ENCODE measurements at places on chromosomes 5 and 9. TPM values are rescaled to one million over a fixed set of nuclear protein-coding genes. Genes with fewer than 3 reads are reported as not detected.
A peak's percentile ranks its signal among the peaks of the same experiment; 100 is the strongest.

- DNase-seq, result no peak
- H3K36me3 ChIP-seq, result no peaks in the 10 kb centered on the region
- no peaks in the 10 kb centered on the region for H3K27me3 ChIP-seq
- H3K4me1 ChIP-seq, result no peaks in the 10 kb centered on the region
- H3K4me3 ChIP-seq, result no peak overlapping the region
- no peak overlapping the region for H3K27ac ChIP-seq
Measured at GRCh38 chr9:3879726-3880505, 354.1 kb upstream of the RFX3 start.

GRCh38 chr5:69308046-69308553 lies 24.5 kb downstream of the CCDC125 start:
- DNase-seq, result no peak
- H3K27ac ChIP-seq, result no peak overlapping the region
- no peaks in the 10 kb centered on the region for H3K27me3 ChIP-seq

DNA sequence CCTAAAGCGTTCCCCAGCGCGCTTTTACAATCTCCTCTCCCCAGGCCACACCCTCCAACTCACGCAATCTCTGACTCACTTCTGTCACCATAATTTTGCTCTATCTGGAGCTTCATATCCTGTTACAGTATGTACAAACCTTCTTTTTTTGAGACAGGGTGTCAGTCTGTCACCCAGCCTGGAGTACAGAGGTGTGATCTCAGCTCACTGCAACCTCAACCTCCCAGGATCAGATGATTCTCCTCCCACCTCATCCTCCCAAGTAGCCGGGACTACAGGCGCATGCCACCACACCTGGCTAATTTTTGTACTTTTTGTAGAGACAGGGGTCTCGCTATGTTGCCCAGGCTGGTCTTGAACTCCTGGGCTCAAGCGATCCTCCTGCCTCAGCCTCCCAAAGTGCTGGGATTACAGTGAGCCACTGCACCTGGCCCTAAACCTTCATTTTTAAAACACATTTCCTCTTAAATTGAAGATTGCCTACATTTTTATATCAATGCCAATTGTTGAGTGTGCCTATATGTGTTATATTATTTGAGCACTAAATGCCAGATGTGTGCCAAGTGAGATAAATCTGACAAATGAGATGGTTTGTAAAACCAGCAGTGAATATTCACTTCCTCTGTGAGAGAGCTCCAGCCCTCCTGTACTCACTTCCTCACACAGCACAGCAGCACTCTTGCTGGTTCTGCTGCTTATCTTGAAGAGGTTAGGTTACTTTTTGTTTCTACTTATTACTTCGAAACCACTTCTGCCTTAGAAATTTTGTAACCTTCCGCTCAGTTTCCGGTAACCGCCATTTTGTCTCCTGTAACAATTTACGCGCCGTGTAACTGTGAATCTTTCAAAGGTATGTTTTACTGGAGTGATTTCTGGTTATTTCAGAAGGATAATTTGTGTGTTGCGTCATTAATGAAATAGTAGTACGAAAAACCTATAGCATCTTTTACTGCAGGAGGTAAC lies 57.9 kb downstream of the DOCK8 start:
- peaks cover 63% of the 10 kb centered on the region for H3K4me1 ChIP-seq
- peaks cover 59% of the 10 kb centered on the region for H3K36me3 ChIP-seq
- peak; percentile 91 for DNase-seq
- H3K4me3 ChIP-seq, result peak overlapping the region; percentile 83
- peak overlapping the region; percentile 99 for H3K27ac ChIP-seq

- no peak overlapping the region for H3K4me3 ChIP-seq
- no peak overlapping the region for H3K27ac ChIP-seq
Measured at GRCh38 chr5:127608077-127608660, 40.7 kb upstream of the CTXN3 start.

Gene ARID3C
- total RNA-seq, result not detected

- peaks cover 5% of the 10 kb centered on the region for H3K27me3 ChIP-seq
- H3K27ac ChIP-seq, result no peak overlapping the region
- no peak overlapping the region for H3K4me3 ChIP-seq
- no peaks in the 10 kb centered on the region for H3K36me3 ChIP-seq
Measured at GRCh38 chr5:60522292-60522905, 177.6 kb downstream of the DEPDC1B start.

Gene BNC2
- not detected for total RNA-seq

DNA sequence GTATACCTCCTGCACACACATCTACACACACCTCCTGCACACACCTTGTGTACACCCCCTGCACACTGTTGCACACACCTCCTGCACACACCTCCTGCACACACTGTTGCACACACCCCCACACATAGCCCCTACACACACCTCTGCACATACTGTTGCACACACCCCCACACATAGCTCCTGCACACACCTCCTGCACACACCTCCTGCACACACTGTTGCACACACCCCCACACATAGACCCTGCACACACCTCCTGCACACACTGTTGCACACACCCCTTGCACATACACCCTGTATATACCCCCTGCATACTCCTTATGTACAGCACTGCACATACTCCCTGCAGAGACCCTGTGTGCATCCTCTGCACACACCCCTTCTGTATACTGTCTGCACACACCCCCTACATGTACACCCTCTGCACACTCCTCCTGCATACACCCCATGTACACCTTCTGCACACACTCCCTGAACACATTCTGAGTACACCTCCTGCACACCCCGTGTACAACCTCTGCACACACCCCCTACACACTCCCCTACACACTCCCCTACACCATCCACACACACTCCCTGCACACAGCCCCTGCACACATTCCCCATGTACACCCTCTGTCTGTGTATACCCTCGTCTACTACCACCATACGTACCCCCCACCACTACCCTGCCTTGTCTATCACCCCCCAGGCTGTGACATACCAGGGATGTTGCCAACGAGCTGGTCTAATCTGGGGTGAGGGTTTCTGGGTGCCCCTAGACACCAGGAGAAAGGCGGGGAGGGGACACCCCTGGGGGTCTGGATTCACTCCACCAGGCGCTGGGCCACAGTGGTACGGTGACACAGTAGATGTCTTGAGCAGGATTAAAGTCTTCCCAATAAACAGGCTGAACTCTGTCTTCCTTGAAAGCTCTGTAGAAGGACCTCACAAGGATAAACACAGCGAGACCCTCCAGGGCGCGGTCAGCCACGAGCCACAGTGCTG lies 1.1 kb upstream of the CEP72 start:
- DNase-seq, result no peak
- peaks cover 45% of the 10 kb centered on the region for H3K4me1 ChIP-seq
- H3K36me3 ChIP-seq, result peaks cover 28% of the 10 kb centered on the region
- peak overlapping the region; percentile 64 for H3K4me3 ChIP-seq
- peaks cover 5% of the 10 kb centered on the region for H3K27me3 ChIP-seq
- peak overlapping the region; percentile 52 for H3K27ac ChIP-seq

DNA sequence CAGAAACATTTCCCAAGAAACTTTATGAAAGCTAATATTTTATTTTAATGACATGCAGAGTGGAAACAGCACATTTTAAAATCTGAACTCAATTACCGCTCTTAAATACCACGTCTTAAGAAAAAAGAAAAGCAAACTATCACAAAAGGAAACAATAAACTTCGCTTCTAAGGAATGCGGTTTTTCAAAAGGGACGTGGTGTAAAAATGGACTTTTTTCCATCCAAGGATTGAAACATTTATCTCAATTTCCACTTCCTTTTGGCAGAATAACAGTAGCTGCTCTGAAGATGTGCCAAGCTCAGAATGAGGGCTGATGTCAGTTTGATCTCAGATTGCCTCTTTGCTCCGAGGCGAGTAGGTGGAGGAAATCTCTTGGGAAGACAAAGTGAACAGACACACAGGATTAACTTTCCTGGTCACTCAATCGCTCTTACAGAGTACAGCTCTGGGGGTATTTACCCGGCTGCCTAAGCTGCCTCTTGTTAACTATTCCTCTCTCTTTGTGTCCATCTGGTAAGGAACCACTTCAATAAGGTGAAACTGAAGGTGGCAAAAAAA lies 158.5 kb downstream of the TRPM6 start:
- H3K4me1 ChIP-seq, result no peaks in the 10 kb centered on the region
- H3K36me3 ChIP-seq, result no peaks in the 10 kb centered on the region
- H3K4me3 ChIP-seq, result no peak overlapping the region

Gene DRD1
- total RNA-seq, result not detected

DNA sequence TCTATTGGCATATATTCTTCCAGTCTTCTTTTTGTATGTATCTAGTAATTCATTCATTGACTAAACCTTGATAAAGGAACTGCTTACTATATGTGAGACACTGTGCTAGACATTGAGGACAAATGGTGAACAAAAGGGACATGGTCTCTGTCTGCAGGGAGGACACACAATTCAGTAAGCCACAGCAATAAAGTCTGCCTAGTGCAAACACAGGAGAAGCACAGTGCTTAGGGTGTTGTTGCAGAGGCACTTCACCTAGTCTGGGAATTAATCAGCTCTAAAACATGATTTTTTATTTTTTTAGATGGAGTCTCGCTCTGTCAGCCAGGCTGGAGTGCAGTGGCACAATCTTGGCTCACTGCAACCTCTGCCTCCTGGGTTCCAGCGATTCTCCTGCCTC lies 6.4 kb upstream of the CCL28 start:
- no peak overlapping the region for H3K4me3 ChIP-seq
- no peaks in the 10 kb centered on the region for H3K4me1 ChIP-seq
- no peak overlapping the region for H3K27ac ChIP-seq
- no peak for DNase-seq
- H3K27me3 ChIP-seq, result peaks cover 3% of the 10 kb centered on the region

Gene SLC12A2
- 17.0 TPM for total RNA-seq

DNA sequence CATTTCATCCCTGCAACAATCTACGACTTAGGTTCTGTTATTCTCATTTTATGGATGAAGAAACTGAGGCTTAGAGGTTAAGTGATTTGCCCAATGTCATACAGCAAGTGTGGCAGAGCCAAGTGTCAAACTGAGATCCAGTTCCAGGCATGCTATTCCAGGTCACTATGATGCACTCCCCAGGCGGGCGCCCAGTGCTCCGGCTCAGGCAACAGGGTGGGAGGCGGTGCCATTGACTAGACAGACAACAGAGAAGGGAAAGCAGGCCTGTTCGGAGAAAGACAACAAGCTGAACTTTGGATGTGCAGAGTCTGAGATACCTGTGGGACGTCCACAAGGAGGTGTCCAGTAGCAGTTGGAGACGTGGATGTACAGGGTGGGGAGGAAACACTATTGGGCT lies 10.8 kb upstream of the DDX41 start:
- H3K27me3 ChIP-seq, result no peaks in the 10 kb centered on the region
- H3K4me1 ChIP-seq, result no peaks in the 10 kb centered on the region
- DNase-seq, result no peak
- peaks cover 25% of the 10 kb centered on the region for H3K36me3 ChIP-seq
- no peak overlapping the region for H3K27ac ChIP-seq
- no peak overlapping the region for H3K4me3 ChIP-seq

Gene FCHSD1
- 46.9 TPM for total RNA-seq

- no peak for DNase-seq
- H3K4me1 ChIP-seq, result no peaks in the 10 kb centered on the region
- H3K36me3 ChIP-seq, result no peaks in the 10 kb centered on the region
- H3K27me3 ChIP-seq, result no peaks in the 10 kb centered on the region
- H3K27ac ChIP-seq, result no peak overlapping the region
Measured at GRCh38 chr5:124212934-124213333, 533.5 kb downstream of the ZNF608 start.

GRCh38 chr9:14066032-14066431 lies 247.9 kb downstream of the NFIB start:
- H3K4me3 ChIP-seq, result no peak overlapping the region
- no peak overlapping the region for H3K27ac ChIP-seq
- DNase-seq, result no peak

DNA sequence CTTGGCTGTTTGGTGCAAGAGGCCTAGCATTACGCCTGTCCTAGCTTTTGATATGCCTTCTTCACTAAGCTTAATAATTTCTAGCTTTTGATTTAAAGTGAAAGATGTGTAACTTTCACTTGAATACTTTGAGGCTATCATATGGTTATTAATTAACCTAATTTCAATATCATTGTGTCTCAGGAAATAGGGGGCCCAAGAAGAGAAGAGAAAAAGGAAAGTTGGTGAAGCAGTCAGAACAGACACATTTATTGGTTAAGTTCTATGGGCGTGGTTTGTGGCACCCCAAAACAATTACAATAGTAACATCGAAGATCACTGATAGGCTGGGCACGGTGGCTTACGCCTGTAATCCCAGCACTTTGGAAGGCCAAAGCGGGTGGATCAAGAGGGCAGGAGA lies 40.9 kb upstream of the F2RL2 start:
- no peak overlapping the region for H3K4me3 ChIP-seq
- H3K36me3 ChIP-seq, result peaks cover 35% of the 10 kb centered on the region
- H3K27me3 ChIP-seq, result no peaks in the 10 kb centered on the region
- no peak overlapping the region for H3K27ac ChIP-seq
- DNase-seq, result no peak

- no peaks in the 10 kb centered on the region for H3K36me3 ChIP-seq
- H3K27ac ChIP-seq, result no peak overlapping the region
- H3K4me3 ChIP-seq, result no peak overlapping the region
- no peaks in the 10 kb centered on the region for H3K27me3 ChIP-seq
Measured at GRCh38 chr9:133932181-133932580, 59.9 kb downstream of the VAV2 start.

DNA sequence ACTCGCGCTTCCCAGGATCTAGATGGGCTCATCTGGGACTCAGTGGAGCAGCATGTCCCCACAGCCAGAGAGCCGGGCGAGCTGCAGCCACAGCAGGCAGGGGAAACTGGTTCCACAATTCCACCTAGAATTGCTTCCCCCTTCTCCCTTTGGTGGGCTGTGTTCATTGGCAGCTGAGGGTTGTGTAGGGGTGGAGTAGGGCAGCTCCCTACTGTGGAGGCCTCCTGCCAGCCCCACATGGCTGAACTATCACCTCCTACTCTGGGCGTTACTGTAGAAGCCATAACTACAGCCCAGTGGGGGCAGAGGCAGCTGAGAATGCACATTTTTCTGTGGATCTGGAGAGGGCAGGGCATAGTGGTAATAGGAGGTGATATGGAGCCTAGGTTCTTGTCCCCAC lies 44.8 kb downstream of the PPARGC1B start:
- no peak overlapping the region for H3K4me3 ChIP-seq
- H3K4me1 ChIP-seq, result peaks cover 44% of the 10 kb centered on the region
- H3K27ac ChIP-seq, result no peak overlapping the region
- H3K36me3 ChIP-seq, result peaks cover 27% of the 10 kb centered on the region
- no peak for DNase-seq
- H3K27me3 ChIP-seq, result no peaks in the 10 kb centered on the region

Gene GRIN1
- total RNA-seq, result not detected

- H3K27me3 ChIP-seq, result no peaks in the 10 kb centered on the region
- H3K27ac ChIP-seq, result peak overlapping the region; percentile 91
- peak overlapping the region; percentile 99 for H3K4me3 ChIP-seq
- peaks cover 40% of the 10 kb centered on the region for H3K36me3 ChIP-seq
- DNase-seq, result peak; percentile 57
- peaks cover 48% of the 10 kb centered on the region for H3K4me1 ChIP-seq
Measured at GRCh38 chr9:128072144-128073021, 4.4 kb downstream of the SLC25A25 start.
